Anterior cingulate cortex (tissue), 58 donors: ENCODE measurements at places on chromosomes 2 and 18.

- DNase-seq: no peak
Observed at GRCh38 chr18:9421096-9421900, 54.0 kb upstream of the RALBP1 start.

GRCh38 chr2:34936089-34936488 is 1337.0 kb upstream of the FAM98A start:
- DNase-seq: no peak

- DNase-seq: no peak
Observed at GRCh38 chr2:19815746-19816145, 86.0 kb downstream of the TTC32 start.

DNA sequence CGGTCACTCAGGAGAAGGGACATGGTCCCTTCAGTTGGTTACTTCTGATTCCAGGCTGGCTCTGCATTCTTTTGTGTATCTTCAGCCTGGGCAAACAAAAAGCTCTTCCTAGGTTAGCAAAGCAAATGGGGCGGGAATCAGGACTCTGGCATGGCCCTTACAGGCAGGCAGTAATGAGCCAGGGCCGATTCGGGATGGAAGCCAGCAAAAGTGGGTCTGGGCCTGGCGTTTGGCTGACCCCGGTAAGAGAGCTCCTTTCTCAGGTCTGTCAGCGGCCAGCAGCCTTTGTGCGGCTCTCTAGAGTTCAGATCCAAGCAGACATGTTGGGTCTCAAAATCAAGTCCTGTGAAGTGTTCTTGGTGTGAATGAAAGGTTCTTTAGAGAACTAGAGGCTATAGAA is 81.5 kb upstream of the EML6 start:
- DNase-seq: peak; percentile 38

DNA sequence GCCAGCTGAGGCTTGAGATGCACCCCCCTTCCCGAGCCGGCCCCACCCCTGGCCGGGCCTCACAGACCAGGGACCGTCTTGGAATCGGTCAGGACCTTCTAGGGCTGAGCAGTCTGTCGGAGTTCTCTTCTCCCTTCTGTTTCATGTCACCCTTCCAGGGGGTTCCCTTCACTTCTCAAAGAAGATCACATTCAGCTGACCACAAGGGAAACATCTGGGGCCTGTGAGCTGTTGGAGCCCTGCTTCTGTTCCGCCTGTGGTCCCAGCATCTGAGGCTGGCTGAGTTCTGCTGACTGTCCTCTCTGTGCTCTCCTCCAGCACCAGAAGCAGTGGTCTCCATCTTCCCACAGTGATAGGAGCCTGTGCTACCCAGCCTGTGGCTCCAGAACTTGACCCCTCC is 106.5 kb downstream of the SEPTIN10 start:
- no peak for DNase-seq

DNA sequence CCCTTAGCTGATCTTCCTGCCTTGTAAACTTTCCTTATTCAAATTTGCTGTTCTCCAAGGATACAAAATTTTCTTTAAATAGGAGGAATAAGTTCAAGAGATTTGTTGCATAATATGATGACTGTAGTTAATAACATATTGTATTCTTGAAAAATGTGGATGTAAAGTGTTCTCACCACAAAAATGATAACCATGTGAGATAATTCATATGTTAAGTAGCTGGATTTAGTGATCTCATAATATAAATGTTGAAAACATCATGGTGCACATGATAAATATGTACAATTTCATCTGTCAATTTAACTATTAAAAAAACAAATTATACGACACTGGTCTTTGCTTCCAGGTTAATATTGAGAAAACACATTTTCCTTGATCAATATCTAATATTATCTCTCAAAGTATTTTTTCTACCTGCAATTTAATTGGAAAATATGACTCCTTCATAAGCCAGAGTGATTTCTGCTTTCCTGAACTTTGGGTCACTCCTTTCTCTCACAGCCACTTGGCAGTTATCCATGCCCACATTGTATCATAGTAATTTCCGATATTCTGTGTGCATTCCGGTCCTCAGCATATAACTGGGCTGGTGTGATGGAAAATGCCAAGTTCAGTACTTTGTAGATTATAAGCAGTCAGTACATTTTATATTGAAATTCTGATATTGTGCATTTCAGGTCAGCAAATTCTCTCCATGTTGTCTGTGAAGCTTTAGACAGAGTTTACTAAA is 152.6 kb downstream of the GULP1 start:
- DNase-seq: no peak

DNA sequence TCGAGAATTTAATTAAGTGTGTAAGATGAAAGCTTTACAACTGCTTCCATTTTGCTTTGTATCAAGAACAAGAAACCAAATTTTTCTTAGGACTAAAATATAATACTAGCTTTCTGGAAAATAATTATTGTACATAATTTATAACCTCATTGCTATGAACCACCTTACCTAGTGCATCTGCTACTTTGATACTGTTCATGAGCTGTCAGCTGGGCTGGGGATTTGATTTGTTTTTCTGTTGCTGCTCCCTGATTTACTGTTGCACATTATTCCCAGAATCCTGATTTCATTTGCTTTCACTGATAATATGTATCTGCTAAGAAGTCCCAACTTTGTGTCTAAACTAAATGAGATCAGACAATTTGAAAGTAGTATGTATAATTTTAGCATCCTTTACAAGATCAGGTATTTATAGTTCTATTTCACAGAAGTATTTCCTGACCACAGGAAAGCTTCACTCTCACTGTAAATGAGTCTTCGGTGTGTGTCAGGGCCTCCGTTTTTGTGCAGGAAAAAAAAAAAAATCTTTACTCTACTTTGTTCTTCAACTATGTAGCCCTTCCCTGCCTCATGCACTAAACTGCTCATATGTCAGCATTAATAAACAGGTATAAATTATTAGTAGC is 105.6 kb upstream of the CCDC150 start:
- no peak for DNase-seq

DNA sequence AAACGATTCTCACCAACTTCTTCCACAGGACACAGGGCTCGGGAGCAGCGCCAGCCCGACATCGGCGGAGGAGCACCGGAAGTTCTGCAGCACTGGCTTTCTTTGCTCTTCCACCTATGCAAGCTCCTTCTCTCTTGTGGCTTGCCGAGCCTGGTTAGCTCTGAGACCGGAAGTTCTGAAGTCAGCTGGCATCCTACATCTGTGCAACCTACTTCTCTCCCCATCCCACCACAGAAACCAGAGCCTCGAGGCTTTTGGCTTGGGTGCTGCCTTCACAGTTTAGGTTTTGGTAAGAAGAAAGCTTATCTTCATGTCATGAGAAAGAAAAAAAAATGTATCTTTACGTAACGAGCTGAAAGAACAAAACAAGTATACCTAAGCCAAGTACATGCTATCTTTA is 111.7 kb downstream of the ANKRD44 start:
- peak; percentile 13 for DNase-seq

- DNase-seq: no peak
Observed at GRCh38 chr2:10537522-10538199, 89.5 kb upstream of the ODC1 start.

- DNase-seq: no peak
Observed at GRCh38 chr2:235536711-235537110, 42.9 kb downstream of the AGAP1 start.

- no peak for DNase-seq
Observed at GRCh38 chr2:11473659-11474433, 7.9 kb upstream of the E2F6 start.

- DNase-seq: no peak
Observed at GRCh38 chr2:42171396-42171980, 2.3 kb downstream of the EML4 start.
